ENCODE measurements at places on chromosomes 5 and 9.

- no peak for DNase-seq
Measured at GRCh38 chr9:108478431-108479332, 377.1 kb downstream of the ACTL7B start.

- no peak for DNase-seq
Measured at GRCh38 chr5:180294913-180295555, 3.2 kb upstream of the MAPK9 start.

GRCh38 chr5:160020266-160020770, 11.4 kb downstream of the TTC1 start:
- no peak for DNase-seq

DNA sequence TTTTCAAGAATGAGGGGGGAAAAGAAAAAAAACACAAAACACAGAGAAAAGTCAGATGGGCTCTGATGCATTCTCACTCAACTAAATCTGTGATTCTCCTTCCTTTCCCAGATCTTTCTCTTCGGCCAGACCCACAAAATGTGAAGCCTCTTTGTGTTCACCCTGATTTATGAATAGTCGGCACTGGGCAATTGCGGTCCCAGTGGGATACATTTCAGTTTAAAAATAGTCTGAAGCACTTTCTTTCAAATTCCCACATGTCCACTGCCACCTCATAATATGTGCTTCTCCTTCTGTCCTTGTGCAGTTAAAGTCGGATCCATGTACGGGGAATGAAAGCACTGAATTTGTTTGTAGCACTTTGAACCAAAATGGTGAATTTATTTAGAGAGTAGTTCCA, 995.4 kb upstream of the WWC1 start:
- no peak for DNase-seq

- no peak for DNase-seq
Measured at GRCh38 chr5:38926121-38926520, 80.3 kb downstream of the OSMR start.

- DNase-seq: no peak
Measured at GRCh38 chr5:169670769-169671525, 33.9 kb downstream of the DOCK2 start.

DNA sequence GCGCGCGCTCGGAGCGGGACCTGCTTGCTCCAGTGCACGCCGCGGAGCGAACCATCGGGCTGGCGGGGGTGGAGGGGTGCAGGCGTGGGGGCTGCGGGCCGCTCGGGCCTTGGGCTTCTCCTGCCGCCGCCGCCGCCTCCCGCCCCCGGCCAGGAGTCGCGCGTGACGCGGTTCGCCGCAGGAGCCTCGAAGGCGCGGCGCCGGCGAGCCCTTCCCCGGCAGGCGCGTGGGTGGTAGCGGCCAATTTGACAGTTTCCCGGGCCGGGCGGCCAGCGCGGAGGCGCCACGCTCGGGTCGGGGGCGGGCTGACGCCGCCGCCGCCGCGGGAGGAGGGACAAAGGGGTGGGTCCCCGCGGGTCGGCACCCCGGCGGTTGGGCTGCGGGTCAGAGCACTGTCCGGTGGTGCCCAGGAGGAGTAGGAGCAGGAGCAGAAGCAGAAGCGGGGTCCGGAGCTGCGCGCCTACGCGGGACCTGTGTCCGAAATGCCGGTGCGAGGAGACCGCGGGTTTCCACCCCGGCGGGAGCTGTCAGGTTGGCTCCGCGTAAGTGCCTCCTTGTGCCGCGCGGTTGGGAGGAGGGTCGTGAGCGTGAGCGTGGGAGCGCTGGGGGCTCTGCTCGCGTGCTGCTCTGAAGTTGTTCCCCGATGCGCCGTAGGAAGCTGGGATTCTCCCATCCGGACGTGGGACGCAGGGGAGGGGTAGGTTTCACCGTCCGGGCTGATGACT, at the start of gene TJP2:
Gene TJP2, plus strand, starts transcription at position 387 of the 725 bp plus-strand sequence. Its CDS starts 96 bp downstream, at position 483.
- no peak for DNase-seq

DNA sequence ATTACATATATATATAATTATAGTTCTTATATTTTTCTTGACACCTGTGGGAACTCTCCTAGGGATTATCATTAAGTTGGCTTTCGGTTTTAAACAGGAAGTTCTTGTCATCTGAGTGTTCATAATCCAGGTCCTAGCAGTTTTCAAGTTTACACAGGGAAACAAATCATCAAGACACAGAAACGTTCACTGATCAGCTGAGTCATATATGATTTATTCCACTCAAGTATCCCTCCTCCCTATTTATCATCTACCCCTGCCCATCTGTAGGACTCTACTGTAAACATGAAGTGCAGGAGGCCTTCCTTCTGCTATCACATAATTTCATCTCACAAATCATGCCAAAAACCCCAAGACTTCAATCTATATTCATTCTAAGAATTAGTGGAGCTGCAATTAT, 6.3 kb downstream of the SLC25A51 start:
- no peak for DNase-seq

GRCh38 chr5:160213537-160213936, 15.8 kb upstream of the FABP6 start:
- DNase-seq: no peak

DNA sequence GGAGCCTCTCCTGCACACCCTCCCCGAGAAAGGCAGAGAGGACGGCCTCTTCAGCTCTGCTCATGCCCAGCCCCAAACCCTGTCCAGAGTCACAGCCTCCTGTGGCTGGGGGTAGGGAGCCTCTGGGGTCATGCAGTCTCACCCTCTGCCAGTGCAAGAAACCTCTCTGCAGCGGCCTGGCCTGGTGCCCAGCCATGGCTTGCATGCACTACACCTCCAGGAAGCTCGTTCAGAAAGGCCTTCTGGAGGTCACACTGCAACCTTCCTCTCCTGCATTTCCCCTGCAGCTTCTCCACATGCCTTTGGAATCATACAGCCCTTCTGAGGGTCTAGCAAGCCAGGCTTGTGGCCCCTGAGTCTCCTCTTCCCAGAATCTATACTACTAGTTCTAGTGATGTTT, 17.9 kb downstream of the CSF1R start:
- DNase-seq: no peak

GRCh38 chr5:5572976-5573797, 150.7 kb downstream of the ICE1 start:
- DNase-seq: no peak

- no peak for DNase-seq
Measured at GRCh38 chr5:133314086-133314485, 262.3 kb downstream of the HSPA4 start.

Measured in GF-D8 (cell line).